ENCODE measurements at places on chromosomes 3 and 15.

DNA sequence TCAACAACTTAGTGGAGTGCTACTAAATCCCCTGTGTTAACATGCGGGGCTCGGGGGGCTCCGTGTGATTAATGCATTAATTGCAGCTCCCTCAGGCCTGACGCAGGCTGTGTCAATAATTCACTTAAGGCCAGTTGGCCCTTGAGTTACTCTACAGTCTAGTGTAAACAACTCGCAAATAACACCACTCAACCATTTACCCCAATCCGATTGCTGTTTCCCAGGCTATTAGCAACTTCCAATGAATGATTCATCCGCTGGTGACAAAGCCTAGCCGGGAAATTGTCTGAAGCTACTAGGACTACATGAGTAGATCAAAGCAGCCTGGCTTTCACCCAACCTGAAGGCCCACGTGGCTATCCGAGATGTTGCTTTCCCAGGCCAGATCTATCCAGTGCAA is 121.3 kb upstream of the SOX14 start:
- no peak for DNase-seq

DNA sequence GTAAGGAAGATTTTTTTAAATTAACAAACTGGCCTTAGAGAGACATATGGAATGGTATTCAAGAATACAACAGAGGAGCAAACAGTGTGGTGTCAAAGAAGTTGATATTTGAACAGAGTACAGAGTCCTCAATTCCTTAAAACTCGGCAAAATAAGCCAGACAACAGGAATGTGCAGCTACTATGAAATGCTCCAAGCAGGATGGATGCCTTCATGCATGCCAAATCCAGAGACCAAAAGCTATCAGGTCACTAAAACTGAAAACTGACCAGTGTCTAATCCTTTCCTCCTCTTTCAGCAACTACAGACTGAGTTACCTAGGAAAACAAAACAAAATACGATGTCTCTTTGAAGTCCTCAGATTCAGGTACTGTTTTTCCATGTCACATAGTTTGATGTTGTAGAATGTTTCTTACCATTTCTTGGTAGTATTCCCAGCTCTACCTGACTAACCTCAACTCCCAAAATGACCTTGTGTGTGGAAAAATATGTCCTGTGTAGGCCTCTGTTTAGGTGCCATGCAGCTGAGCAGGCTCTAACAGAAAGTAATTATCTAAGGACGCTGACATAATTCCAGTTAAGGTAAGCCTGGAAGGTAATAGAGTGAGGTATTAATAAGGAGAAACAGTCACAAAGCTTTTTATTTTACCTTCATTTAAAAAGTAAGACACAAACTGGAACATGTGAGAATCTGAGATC is 46.9 kb downstream of the TBL1XR1 start:
- no peak for DNase-seq

- no peak for DNase-seq
Observed at GRCh38 chr3:133965013-133965570, 64.6 kb downstream of the SLCO2A1 start.

DNA sequence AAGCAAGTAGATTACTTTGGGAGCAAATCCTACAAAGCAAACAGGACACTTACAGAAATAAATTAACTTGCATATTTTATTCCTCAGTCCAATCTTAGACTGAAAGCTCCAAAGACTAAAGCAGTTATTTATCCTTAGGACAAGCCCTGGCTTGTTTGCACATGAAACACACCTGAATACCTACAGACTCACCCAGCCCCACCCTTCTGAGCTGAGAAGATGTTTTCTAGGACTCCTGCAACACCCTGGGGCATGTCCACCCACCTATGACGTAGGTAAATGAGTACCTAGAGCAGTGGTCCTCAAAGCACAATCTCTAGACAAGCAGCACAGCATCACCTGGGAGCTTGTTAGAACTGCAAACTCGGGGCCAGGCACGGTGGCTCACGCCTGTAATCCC is 80.8 kb downstream of the ANXA2 start:
- DNase-seq = no peak

DNA sequence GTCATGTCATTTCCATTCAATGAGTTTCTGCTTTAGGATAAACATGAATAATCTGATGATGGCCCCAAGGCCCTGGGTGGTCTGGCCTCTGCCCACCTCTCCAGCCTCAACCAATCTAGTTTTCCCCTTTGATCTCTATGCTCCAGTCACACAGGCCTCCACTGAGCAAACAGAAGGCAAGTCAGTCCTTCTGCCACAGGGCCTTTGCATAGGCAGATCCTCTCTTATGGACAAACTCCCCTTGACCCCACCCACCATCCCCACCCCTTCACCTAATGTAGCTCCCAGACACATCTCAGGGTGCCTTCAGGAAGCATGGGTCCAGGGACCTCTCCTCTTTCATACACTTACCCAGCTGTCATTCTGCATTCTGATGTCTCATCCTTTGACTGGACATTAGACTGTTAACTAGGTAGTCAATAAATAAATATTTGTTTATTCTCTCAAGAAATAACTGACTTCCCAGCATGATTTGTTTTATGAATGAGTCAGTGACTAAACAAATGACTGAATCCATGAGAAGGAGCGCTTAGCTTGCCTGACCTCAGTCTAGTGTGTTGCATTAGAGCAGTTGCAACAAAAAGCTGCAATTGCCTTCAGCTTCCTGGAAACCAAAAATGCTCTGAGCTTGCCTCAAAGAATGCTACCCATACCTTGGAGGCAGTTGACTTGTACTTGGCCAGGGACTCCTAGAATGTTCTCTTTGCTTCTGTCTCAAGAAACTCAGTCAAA is 386.6 kb upstream of the WNT5A start:
- no peak for DNase-seq

Data from NCI-H1694 treated with DMSO at 0.1 percent for 48 hours (cell line).